ENCODE measurements at places on chromosomes 11 and 22.

- DNase-seq = no peak
These were observed 58.5 kb upstream of the ANO1 start for GRCh38 chr11:70019576-70020011.

DNA sequence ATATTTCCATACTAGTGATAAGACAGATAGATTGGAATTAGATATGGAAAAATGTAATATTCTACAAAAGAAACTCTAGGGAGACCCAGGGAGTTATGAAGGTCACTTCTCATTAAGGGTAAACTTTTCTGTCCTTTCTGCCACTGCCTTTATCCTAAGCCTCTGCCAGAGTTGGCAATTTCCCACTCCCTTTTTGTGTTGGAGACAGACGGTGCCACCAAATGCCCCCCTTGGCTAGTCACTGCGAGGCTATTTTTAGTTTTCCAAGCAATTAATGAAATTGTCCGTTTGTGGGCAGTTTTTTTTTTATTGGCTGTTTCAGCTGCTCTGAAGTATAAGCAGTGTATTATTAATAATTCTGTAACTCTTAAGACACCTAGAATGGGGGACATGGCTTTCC is 67.6 kb upstream of the TENM4 start:
- no peak for DNase-seq

- DNase-seq = no peak
These were observed 697.9 kb upstream of the ANO5 start for GRCh38 chr11:21494946-21495345.

DNA sequence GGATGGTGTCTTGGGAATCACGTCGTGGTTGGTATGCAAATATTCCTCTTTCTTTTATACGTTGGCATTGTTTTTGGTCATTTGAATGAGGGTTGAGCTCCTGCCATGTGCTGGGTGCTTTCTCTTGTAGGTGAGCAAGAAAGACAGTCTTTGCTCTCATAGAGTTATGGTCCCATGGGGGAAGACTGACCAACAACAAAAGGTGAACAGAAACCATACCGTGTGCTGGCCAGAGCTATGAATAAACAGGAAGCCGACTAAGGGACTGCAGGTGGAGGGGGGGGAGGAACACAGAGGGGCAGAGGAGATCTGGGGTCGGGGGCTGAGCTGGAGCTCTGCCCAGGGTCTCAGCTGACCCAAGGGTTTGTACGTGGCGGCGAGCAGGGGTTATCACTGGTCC is 245.3 kb downstream of the CTTN start:
- no peak for DNase-seq
